CD4-positive, alpha-beta memory T cell (primary cell): ENCODE measurements at places on chromosomes 13 and 19. TPM values are rescaled to one million over a fixed set of nuclear protein-coding genes. Genes with fewer than 3 reads are reported as not detected.

GRCh38 chr19:1884719-1885334 is 469 bp downstream of the ABHD17A start:
- no peak for DNase-seq

The ELSPBP1 gene
- polyA plus RNA-seq = not detected

DNA sequence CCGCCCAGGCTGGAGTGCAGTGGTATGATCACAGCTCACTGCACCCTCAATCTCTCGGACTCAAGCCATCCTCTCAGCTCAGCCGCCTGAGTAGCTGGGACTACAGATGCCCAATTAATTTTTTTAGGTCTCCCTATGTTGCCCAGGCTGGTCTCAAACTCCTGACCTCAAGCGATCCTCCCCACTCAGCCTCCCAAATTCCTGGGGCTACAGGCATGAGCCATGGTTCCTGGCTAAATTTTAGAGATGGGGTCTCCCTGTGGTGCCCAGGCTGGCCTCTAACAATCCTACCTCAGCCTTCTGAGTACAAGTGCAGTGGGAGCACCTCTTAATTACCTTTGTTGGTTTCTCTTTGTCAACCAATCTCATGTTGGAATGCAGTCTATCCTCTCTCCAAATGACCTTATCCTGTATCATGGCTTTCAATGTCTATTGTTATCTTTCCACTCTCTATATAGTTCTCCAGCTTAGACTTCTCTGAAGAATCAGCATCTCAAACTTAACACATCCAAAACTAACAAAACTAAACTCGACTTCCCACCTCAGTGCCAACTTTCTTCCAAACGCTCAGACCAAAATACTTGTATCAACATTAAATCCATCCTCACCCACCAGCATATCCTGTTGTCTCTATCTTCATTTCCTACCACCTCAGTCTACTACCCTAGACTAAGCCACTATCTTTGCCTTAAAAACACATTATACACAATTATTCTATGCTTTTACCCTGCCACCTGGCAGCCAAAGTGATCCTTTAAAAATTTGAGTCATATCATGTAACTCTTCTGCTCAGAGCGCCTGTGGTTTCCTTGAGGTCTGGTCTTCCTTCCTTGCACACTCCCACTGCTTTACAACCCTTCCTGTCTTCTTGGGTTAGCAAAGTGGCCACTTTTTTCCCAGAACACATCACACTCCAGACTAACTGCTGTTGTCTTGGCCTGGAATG is 6.7 kb downstream of the TPT1 start:
- DNase-seq = peak; percentile 58

DNA sequence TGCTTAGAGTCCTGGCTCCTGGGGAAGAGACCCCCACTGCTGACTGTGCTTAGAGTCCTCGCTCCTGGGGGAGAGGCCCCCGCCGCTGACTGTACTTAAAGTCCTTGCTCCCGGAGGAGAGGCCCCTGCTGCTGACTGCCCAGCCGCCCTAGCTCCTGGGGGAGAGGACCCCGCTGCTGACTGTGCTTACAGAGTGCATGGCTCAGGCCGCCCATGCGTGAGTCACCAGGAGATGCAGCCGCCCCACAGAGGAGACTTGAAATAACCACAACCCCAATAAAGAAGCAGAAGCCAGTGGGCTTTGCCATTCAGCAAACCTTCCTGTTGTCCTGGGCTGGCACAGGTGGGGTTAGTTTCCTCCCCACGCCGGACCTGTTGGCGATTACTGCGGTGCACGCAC is 79.2 kb upstream of the C13orf46 start:
- DNase-seq = no peak

DNA sequence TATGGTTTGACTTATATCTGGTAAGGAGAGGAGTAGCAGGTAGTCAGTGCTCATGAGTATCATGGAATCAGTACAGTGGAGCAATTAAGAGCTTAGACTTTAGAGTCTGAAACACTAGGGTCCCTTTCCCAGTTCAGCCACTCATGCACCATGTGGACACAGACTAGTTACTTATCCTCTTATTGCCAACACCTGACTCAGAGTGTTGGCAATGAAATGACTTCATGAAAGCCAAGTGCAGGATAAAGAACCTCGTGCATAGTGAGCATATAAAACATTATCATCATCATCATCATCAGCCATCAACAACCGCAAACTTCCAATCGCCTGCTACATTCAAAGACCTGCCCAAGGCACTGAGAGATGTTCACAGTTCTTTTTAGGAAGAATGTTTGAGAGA is 164.2 kb downstream of the FOXO1 start:
- no peak for DNase-seq

DNA sequence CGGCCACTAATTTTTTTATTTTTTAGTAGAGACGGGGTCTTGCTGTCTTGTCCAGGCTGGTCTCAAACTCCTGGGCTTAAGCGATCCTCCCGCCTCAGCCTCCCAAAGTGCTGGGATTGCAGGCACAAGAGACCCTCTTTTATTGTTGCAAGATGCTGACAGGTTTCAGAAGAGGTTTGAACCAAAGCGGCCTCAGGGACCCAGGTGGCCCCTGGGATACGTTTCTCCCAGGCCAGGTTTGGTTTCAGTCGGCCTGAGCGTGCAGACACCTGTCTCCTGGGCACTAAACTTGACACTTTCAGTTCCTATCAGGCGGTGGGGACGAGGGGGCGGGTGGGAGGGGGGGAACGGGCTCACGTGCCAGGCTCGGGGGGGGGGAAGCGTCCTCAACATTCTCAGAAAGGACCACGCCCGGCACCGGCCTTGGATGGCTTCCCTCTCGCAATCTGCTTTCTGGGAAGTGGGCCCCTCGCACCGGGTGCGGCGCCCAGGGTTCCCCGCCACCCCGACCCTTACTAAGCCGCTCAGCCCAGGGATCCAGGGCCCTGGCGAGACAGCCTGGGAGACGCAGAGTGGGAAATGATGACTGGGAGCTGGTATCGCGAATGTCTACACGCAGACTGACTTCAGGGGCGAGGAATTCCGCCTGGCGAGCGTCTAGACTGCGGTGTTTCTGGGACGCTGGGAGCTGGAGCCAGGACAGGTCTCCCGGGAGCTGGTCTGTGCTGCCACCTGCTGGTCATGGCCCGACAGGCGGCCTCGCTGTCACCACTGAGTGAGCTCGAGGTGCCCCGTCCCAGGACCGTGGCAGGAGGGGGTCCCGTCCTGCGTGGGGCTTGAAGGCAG is 91.6 kb downstream of the GNG7 start:
- peak; percentile 87 for DNase-seq

The ZNF324 gene
- 5.6 TPM for polyA plus RNA-seq

The LILRB5 gene
- polyA plus RNA-seq = not detected

GRCh38 chr13:21336609-21337349 is 122.3 kb downstream of the ZDHHC20 start:
- no peak for DNase-seq

GRCh38 chr19:57288373-57288772 is 8.1 kb downstream of the ZNF460 start:
- DNase-seq = no peak

The SOX1 gene
- polyA plus RNA-seq = not detected

DNA sequence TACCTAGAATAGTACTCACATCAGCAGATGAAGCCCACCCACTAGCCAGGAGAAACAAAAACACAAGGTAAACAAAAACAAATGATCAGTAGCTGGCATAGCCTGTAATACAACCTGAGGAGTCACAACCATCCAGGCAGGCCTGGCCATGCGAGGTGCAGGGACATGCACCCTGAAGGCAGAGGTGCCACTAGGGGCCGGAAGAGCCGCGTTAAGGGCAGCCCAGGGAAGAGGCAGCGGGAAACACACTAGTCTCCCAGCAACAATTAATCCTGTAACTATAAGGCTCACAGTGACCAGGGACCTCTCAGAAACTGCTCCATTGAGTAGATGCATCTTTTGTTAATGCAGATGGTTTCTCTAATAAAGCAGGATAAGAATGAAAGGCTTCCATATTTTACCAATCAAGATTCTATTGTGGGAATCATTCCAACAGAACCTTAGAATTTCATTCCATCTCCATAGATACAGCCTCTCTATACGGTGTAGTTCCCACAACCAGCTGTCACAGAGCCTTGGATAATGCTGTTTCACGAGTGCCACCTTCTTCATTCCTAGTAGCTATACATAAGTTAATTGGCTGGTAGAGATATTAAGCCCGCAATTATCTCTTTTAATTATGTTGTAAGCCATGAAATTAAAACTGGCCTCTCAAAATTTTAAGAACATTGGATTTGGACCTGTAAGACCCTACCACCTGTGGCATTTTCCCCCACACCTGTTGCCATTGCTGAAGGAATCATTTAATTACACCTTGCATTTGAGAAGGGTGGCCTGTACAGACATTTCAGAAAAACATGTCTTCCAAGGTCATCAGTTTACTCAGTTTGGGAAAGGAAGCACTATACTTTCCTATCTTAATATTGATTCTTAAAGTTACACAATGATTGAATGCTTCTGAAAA is 28.7 kb downstream of the ANKRD10 start:
- no peak for DNase-seq

- DNase-seq = peak; percentile 46
These were observed 627 bp downstream of the LIN7B start for GRCh38 chr19:49114630-49115363.

- DNase-seq = peak; percentile 89
These were observed 513 bp downstream of the CIRBP start for GRCh38 chr19:1269478-1270212.

DNA sequence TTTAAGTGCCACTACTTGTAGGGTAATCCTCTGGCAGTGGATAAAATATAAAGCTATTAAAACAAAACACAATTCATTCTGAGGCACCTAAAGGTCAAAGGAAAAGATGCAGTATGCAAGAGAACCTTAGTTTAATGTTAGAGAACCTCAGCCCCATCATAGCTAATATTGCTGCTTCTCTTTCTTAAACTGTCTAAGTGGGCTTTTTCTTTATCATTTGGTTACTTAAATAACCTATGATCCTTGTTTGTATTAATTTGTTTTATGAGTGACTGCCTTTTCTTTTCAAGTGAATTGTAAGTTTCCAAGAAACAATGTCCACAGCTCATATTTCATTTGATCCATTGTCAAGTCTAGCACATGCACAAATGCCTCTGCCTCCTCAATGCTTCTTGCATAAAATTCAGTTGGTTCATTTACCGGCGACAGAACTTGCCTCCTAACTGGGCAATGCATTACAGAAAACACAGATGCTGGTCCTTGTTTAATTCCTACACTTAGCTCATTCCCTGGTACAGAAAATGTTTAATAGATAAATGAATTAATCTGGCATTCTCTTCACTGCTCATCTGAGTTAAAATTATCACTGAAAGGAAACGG is 1049.8 kb downstream of the OLFM4 start:
- no peak for DNase-seq

The KLF1 gene
- polyA plus RNA-seq = not detected

DNA sequence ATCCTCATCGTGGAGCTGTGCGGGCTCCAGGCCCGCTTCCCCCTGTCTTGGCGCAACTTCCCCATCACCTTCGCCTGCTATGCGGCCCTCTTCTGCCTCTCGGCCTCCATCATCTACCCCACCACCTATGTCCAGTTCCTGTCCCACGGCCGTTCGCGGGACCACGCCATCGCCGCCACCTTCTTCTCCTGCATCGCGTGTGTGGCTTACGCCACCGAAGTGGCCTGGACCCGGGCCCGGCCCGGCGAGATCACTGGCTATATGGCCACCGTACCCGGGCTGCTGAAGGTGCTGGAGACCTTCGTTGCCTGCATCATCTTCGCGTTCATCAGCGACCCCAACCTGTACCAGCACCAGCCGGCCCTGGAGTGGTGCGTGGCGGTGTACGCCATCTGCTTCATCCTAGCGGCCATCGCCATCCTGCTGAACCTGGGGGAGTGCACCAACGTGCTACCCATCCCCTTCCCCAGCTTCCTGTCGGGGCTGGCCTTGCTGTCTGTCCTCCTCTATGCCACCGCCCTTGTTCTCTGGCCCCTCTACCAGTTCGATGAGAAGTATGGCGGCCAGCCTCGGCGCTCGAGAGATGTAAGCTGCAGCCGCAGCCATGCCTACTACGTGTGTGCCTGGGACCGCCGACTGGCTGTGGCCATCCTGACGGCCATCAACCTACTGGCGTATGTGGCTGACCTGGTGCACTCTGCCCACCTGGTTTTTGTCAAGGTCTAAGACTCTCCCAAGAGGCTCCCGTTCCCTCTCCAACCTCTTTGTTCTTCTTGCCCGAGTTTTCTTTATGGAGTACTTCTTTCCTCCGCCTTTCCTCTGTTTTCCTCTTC is 6.3 kb downstream of the MYADM start:
- DNase-seq = peak; percentile 35

DNA sequence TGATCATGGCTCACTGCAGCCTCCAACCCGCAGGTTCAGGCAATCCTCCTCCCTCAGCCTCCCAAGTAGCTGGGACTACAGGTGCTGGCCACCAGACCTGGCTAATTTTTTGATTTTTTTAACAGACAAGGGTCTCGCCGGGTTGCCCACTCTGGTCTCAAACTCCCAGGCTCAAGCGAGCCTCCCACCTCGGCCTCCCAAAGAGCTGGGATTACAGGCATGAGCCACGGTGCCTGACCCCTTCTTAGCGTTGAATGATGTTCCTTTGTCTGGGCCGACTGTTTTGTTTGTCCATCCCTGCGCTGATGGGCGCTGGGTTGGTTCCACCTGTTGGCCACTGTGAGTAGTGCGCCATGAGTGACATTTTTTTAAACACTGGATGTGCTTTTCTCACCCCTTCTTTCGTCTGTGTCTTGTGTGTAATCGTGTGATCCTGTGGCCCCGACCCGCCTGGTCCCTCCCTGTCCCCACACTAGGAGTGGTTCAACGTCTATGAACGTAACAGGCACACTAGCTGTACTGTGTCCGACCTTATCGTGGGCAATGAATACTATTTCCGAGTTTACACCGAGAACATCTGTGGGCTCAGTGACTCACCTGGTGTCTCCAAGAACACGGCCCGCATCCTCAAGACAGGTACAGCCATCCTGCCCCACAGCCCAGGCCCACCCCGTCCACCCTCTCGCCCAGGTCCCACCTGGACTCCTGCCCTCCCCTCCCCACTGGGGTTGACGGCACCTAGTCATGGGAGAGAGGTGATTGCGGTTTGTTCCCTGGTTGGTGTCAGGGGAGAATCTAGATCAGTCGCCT is 15.0 kb upstream of the EMC10 start:
- no peak for DNase-seq

The ZNF569 gene
- polyA plus RNA-seq = 5.2 TPM

The HSH2D gene
- 12.6 TPM for polyA plus RNA-seq

DNA sequence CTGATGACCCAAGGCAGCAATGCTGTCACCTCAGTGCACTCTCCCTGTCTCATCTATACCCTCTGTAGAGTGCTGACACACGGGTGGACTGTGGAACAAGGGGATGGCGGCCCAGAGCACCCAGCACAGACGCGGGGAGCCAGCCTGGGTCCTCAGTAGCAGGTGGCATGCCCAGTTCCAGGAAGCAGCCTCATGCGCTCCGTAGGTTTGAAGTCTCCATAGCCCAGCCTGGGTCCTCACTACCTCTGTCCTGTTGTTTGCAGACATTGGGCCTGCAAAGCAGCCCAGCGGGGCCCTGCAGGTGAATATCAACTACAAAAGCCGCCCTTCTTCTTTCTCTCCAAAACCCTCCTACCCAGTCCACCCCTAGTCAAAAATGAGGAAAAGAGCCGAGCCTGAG is 5.0 kb upstream of the SLC7A9 start:
- DNase-seq = no peak

The CCDC194 gene
- not detected for polyA plus RNA-seq

GRCh38 chr13:93789058-93789457 is 562.5 kb downstream of the GPC6 start:
- no peak for DNase-seq
